Pericardium fibroblast (primary cell): ENCODE measurements at places on chromosomes 6 and 20. TPM values are rescaled to one million over a fixed set of nuclear protein-coding genes. Genes with fewer than 3 reads are reported as not detected.

PBOV1 gene
- not detected in 2 replicates for total RNA-seq

NRSN1 gene
- not detected in 2 replicates for total RNA-seq

ADAM33 gene
- 89.4 and 111 TPM in 2 replicates for total RNA-seq

SLC22A16 gene
- not detected in 2 replicates for total RNA-seq

EMILIN3 gene
- total RNA-seq, result 0.09 and 1.2 TPM in 2 replicates

OVOL2 gene
- total RNA-seq, result not detected in 2 replicates

SRPK1 gene
- total RNA-seq, result 20.3 and 27.2 TPM in 2 replicates

VSTM2L gene
- 2.1 and 8.6 TPM in 2 replicates for total RNA-seq

FKBP1C gene
- total RNA-seq, result 0.09 and 0.82 TPM in 2 replicates

SLC26A8 gene
- total RNA-seq, result not detected in 2 replicates

CCN5 gene
- 2.1 and 16.2 TPM in 2 replicates for total RNA-seq

ZNF341 gene
- total RNA-seq, result 1.2 and 2.4 TPM in 2 replicates

RHAG gene
- total RNA-seq, result not detected in 2 replicates

CGAS gene
- total RNA-seq, result 2.7 and 2.8 TPM in 2 replicates

OGFRL1 gene
- 10.6 and 18.3 TPM in 2 replicates for total RNA-seq

CST7 gene
- not detected in 2 replicates for total RNA-seq

KIAA1755 gene
- total RNA-seq, result 1.4 and 2.7 TPM in 2 replicates

RAET1G gene
- total RNA-seq, result 0.82 TPM in 1 of 2 replicates, not detected in the other

ACOT8 gene
- total RNA-seq, result 31.3 and 31.7 TPM in 2 replicates

FAM83C gene
- total RNA-seq, result not detected in 2 replicates

RBPJL gene
- not detected in 2 replicates for total RNA-seq

TTK gene
- total RNA-seq, result 0.70 and 0.94 TPM in 2 replicates

ULBP2 gene
- 0.94 and 4.8 TPM in 2 replicates for total RNA-seq

CLVS2 gene
- not detected in 2 replicates for total RNA-seq

LY6G6D gene
- total RNA-seq, result not detected in 2 replicates

WFDC2 gene
- total RNA-seq, result not detected in 2 replicates

PCSK2 gene
- not detected in 2 replicates for total RNA-seq

RIPPLY2 gene
- total RNA-seq, result not detected in 2 replicates

SRMS gene
- total RNA-seq, result not detected in 2 replicates

MAFB gene
- total RNA-seq, result 1.1 and 3.7 TPM in 2 replicates

CD93 gene
- total RNA-seq, result 0.35 and 4.9 TPM in 2 replicates
